ENCODE measurements at places on chromosomes 1 and 21.

DNA sequence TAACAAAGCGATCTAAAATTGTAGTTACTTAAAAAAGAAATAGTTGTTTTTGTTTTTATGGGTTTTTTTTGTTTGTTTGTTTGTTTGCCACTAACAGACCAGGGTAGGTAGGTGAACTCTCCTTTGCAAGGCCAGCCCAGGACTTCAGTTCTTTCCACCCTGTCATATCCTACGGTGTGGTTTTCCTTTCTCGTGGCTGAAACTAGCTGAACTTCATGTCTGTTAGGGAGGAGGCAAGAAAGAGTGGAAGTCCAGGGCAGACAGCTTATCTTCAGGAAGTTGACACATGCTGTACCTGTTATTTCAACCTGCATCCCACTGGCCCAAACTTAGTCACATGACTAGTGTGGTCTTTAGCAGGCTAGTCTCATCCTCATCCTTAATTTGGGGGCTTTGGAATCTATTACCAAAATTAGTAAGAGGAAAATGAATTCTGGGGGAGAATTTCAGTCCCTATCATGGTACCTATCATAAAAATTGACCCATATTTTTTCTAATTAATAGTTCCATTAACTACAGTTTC, 62.9 kb upstream of the LRRC7 start:
- no peak for DNase-seq

DNA sequence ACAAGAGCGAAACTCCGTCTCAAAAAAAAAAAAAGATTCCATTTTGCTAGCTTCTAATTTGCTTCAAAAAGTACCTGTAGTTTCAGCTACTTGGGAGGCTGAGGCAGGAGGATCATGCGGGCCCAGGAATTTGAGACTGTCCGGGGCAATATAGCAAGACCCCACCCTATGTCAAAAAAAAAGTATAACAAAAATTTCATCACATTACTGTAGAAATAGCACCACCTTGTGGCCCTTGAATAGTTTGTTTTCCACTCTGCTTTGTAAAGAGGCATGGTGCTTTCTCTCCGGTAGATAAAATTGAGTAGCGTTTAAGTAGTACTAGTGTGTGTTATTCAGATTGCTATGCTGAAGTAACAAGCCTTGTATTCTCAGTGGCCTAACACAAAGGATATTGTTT, 18.2 kb upstream of the MSTO1 start:
- DNase-seq = no peak

GRCh38 chr1:168867941-168868634, 139.1 kb upstream of the DPT start:
- DNase-seq = no peak

DNA sequence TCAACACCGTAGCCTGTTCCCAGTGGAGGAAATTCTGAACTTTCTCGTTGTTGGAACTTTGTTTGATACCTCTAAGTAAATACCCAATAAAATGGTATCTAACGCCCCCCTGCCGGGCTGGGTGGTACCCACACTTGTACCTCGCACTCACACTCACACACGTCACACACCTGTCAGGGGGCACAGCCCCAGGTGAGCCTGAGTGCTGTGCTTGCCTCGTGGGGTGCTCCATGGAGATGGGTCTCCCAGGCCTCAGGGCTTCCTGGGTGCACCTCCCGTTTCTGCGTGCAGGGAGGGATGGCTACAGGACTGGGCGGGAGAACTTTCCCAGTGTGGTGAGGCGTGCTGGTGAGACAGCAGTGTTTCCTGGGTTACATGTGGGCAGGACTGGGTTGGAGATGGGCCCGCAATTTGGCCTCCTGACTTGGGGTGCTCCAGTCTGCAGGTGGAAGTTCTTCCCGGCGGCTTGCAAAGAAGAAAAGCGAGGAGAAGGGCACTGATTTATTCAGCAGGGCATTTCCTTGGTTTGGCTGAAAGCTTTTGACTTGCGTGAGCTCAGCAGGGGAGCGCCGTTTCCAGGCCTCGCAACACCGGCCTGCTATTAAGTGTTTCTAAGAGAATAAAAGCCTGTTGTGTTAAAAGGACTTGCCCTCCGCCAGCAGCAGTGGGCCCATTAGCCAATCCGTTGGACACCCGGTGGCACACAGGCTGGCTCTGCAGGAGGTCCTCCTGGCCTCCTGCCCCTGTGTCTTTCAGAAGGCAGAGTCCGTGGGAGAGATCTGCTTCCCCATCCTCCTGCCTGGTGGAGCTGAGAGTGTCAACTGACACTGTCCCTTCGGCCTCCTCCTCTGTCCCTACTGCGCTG, 79.7 kb downstream of the KIF26B start:
- no peak for DNase-seq

GRCh38 chr1:84668185-84668584, 22.1 kb downstream of the SSX2IP start:
- no peak for DNase-seq

DNA sequence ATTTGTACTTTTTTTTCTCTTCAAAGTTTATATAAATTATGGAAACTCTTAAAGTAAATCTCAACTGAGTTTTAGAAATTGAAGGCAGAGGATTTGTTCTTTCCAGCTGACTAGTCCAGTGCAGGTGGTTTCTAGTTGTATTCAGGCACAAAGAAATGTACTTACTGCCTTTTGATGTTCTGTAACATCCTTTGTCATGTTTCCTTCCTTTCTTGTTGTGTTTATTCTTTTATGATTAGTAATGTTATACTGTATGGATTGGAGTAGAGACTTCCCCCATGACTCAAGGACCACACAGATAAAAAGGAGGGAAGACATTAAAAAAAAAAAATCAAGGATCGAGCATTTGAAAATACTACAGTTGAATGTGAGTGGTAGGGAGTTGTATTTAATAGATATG, 8.0 kb downstream of the HIPK1 start:
- no peak for DNase-seq

DNA sequence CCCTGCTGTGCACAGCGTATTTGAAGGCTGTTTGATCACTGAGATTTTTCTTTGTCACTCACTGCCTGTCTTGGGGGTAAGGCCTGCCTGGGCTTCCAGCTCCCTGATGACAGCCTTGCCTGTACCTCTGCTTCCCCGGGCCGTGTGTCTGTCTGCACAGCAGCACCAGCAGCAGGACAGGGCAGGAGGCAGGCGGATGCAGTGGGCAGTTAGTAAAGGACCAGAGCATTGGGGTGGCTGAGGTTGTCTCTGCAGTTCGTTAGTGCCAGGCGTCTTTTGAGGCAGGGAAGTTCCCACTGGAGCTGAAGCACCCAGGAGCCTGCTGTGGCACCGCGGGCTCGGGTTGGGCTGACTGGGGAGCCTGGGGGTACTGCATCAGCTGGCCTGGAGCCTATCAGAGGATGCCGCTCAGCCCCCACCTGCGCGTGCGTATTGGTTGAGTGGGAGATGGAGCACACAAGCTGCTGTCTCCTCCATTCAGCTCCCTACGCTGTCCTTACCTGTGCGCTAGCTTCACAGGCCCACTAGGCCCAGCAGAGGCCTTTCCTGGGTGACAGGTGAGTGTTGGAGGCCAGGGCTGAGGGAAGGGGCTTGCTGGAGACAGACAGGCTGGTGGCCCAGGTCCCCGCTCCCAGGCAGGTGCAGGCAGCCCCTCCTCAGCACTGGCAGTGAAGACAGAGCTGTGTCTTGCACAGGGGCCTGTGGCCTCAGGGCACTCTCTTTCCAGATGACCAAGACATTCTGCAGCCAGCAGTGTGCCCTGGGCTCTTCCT, 28.2 kb downstream of the SNAP47 start:
- no peak for DNase-seq

DNA sequence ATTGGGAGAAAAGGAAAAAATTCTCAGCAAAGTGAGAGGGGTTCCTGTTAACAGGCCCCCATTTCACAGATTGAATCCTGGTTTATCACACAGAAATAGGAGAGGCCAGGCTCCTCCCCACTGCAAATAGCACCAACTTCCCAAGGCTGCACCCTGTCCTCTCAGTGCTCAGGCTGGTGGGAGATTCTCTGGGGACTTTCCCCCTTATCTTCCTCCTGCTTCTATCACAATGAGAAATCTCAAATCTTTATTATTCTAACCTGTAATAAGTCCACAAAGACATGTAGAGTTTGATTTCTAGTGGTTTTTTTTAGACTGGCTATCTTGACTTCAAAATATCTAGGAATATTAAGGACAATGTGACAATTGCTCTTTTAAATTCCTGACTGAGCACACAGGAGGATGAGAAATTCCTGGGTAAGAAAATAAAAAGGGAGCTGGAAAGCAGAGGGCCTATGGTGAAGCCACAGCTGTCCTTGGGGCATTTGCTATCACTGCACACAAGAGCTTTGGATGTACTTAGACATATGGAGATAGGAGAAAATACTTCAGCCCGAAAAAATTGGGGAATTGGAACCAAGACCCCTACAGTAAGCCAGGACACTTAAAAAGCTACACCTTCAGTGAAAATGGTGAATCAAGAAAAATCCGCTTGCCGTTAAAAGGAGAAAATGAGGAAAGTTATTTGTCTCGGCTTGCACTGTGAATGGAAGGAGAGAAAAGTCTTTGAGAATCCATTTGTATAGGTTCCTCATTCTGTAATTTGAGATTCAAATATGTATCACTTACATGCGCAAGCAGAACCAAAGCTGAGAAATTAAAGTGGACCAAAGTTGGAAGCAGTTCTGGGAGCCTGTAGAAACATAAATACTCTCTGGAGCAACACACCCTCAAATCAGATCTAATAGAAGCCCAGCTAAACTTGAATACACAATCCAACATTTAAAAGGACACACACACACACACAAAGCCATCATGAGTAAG, 65.9 kb upstream of the C1orf105 start:
- no peak for DNase-seq

DNA sequence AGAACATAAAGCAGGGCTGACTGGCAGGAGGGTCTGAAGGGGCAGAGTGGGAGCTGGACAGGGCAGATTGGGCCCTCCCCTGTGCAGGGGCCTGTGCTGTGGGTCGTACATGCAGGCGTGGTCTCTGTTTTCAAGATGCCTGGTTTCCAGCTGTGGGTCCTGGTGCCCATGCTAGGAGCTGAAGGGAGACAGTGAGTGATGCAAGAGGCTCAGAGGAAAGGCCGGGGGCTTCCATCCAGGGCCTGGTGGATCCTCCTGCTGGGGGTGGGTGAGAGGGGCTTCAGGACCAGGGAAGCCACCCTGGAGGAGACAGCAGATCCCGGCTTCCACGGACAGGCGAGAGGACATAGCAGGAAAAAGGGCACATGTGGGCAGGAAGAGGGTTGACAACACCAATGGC, 349.0 kb upstream of the VAMP3 start:
- no peak for DNase-seq

GRCh38 chr1:94042388-94042787, 78.6 kb downstream of the ABCA4 start:
- DNase-seq = no peak

DNA sequence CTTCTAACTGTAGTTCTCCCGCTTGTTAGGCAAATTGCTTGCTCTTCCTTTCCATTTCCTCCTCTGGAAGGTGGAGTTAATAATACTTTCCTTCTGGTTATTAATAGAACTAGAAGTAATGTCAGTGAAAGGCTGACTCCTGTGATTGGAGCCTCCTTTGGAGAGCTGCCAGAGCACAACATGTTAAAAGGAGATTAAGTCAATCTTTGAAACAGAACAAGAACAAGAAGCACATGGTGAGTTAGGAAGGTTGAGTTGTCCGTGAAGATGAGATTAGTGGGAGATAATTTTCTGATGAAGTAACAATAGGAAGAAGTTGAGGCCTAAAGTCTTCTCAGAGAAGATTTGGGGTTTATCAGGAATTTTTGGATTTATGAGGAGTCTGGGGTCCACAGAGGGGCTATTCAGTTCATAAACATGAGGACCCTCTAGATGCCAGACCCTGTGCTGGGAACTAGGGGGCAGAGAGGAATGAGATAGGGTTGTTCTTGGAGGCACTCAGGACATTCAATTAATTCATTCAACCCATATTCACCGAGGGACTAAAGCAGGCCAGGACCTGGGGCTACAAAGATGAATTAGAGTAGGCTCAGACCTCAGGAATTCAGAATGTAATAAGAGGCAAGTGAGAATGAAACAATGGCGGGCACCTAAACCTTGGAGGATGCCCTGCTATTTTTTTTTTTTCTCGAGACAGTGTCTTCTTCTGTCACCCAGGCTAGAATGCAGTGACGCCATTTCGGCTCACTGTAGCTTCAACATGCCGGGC, 40.7 kb upstream of the DHCR24 start:
- DNase-seq = no peak

DNA sequence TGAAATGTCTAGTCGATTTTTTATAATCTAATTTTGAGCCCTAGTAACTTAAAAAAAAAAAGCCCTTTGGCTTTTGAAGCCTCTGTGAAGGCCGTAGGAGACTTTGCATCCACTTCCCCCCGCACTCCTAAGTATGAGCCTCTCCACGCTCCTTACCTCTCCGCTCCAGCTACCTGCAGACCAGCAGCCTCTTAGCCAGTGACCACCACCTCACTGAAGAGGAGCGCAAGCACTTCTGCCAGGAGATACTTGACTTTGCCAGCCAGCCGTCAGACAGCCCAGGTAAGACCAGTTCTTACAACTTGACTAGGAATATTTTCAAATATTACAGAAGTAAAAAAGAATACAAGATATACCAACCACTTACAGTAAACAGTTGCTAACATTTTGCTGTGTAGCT, 27.4 kb upstream of the PWP2 start:
- DNase-seq = no peak

DNA sequence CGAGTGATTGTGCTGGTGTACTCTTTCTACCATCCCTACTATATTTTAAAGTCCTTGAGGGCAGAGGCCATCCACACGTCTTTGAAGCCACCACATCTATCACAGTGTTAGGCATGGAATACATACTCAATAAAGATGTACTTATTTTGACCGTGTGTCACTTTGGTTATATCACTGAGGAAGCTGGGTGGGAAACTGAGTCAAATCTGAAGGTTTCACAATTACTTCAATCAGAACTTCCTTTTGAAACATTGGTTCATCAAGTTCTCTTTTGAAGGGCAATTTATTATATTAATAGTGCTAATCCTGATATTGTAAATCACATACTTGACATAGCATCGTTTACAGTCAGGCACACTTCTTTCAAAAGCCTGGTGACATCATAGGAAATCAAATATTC, 53.3 kb upstream of the ATP1B1 start:
- no peak for DNase-seq

DNA sequence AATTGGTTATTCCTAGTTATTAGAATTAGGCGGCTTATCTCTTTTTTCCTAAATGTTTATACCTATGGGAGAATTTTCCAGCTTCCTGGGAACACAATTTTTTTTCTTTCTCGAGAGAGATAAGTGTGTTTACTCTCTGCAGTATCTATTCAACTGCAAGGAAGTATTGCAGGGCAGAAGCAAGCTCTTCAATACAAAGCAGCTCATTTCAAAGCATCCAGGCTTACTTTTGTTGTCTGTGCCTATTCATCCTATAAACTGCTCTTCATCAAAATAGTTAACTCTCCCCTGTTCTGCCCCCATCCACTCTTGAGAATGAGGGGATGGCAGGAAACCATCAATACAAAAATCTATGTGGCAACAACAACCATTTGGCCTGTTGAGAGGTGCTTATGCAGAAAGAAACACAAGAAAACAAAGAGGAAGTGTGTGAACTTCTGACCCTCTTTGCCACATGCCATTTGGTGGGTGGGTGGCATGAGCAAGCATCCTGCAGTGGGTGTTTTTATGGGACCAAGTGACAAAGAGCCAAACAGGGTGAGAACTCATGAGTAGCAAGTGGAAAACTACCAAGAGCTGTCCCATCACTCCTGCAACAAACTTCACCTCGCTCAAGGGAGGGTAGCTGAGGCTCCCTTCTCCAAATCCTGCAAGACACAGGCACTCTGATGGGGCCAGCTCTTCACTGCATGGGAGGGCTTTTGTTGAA, 50.6 kb upstream of the MRPS6 start:
- DNase-seq = no peak

Data from stimulated activated CD8-positive, alpha-beta memory T cell treated with anti-CD3 and anti-CD28 coated beads, Interleukin-2, amount 100 ng/mL, for 1 hour (primary cell).